ENCODE measurements at places on chromosomes 12 and 14. TPM values are rescaled to one million over a fixed set of nuclear protein-coding genes. Genes with fewer than 3 reads are reported as not detected.

Gene CACNB3
- 1.3 TPM for polyA plus RNA-seq

DNA sequence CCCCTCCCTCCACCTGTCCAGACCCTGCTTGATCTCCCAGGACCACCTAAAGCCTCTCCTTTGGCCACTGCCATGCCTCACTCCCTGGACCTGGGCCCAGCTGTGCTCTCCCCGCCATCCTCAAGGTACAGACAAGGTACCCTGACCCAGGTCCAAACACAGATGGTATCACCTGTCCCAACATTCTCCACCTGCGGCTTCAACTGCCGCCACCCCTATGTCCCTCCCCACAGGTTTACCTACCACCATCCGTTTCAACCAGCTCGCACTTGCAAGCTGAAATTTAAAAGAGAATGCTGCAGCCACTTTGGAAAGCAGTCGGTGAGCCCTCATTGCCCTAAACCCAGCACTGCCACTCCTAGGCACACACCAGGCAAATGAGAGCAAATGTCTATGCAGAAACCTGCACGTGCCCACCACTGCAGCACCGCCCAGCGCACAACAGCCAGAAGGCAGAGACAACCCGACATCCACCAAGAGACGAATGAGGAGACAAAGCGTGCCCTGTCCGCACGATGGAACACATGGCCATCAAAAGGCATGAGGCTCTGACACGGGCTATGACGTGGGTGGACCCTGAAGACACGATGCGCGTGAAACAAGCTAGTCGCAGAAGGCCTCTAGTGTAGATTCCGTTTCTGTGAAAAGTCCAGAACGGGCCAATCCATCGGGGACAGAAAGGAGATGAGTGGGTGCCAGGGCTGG, 71.0 kb downstream of the RFLNA start:
- no peak for DNase-seq

DNA sequence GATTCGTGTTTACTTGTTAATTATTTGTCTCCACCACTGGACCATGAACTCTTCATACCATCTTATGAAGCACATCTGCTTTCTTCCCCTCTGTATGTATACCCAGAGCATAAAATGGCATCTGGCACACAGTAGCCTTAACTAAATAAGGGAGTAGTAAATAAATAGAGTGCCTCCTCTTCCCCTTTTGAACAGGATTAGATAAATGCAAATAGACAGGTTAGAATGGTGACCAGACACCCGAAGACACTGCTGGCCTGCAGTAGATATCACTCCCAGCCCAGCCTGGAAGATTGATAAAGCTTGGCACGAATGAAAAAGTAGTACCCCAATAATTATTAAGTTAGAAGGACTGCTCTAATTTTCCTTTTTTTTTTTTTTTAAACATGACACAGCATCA, 6.9 kb downstream of the GALNT4 start:
- DNase-seq: no peak

GRCh38 chr12:105253866-105254513, 18.0 kb upstream of the APPL2 start:
- no peak for DNase-seq

- DNase-seq: peak; percentile 14
Observed at GRCh38 chr12:57519796-57520052, 590 bp downstream of the DDIT3 start.

Gene NOVA1
- polyA plus RNA-seq: not detected

- no peak for DNase-seq
Observed at GRCh38 chr14:84087986-84088531, 1441.9 kb upstream of the FLRT2 start.

- DNase-seq: no peak
Observed at GRCh38 chr14:29601616-29602015, 326.0 kb downstream of the PRKD1 start.

GRCh38 chr14:77760381-77761204, at the start of gene SNW1:
TSS of gene SNW1 (minus strand) at chr14:77761156. CDS start at chr14:77761127, 29 bp downstream.
- peak; percentile 87 for DNase-seq

Gene RGS6
- polyA plus RNA-seq: 0.21 TPM

- DNase-seq: peak; percentile 63
Observed at GRCh38 chr14:32201816-32202490, at the start of gene RNU6-7. TSS of gene RNU6-7 (plus strand) at chr14:32202045.

DNA sequence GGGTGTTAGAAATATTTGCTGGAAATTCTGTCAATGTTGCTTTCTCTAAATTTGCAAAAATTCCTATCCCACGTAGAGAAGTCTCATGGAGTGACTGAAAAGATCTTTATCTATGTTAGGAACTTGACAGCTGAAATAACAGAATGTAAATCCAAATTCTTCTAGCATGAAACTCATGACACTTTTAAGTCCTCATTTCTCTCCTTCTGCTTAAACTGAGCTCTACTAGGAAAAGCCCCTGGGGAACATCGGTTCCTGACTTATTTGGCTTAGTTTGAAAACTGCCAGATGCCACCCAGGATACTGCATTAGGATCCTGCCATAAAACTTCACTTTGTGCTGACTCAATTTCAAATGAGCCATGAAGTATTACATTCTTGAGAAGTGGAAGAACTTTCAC, 426.0 kb downstream of the GALC start:
- no peak for DNase-seq

DNA sequence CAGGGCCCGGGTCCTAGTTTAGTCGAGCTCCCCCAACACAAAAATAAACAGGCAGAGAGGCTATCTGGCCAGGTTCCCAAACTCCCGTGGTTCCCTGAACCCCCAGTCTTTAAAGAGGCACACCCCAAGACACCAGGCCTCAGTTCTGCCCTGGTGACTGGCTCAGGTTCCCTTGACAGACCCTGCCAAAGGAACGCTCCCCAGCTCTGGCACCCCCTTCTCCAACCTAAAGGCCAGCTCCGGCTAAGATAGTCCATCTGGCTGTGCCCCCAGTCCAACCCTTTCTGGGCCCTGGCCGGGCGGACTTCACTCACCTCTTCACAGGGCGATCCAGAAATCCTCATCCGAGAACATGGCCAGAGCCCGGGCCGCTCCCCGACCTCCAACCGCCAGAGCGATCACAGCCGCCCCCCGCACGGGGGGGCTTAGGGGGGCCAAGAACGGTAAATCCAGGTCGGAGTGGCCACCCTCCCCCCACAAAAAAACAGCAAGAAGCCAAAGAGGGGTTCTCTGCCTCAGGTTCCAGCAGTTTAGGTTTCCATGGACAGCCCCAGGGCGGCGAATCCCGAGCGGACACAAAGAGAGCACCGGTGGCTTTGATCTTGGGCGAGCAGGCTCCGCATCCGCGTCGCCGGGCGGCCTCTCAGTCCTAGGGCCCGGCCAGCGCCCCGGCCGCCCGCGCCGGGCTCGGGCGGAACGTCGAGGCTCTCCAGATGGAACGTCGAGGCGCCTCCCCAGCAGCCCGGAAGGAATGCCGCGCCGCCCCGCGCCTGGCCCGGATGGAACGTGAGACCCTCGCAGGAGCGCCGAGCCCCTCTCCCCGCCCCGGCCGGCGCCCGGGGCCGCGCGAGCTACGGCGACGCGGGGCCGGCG, 1.1 kb downstream of the KMT2D start:
- no peak for DNase-seq

Gene SMCO2
- polyA plus RNA-seq: not detected

Gene FLVCR2
- polyA plus RNA-seq: 7.7 TPM

Gene CEP170B
- not detected for polyA plus RNA-seq

DNA sequence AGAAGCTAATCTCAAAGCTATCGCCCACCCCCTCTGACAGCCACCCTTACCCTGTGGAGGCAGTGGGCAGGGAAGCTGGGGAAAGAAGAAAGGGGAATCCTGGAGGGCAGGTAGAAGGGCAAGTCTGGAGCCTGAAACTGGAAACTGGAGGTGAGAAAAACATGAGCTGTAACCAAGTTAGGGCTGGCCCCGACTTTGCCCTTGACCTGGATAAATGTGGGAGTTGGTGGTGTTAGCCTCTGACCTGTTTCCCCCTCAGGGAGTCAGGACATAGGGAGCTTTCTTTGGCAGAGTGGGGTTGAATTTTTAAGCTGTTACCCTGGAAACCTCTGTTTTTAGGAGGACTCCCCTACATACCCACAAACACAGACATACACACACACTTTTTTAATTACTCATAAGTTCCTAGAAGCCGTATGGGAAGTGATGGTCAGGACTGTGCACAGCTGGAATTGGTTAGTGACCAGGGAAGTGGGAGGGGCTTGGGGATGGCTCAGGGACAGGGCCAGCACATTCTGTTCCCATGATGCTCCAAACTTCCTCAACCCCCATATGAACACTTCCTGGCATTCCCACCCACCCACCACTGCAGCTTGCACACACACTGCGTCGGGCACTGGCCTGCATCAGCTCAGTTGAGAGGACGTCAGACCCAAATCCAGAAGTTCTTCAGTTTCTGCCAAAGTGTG, 5.0 kb upstream of the MMP19 start:
- no peak for DNase-seq

GRCh38 chr14:23365732-23366425, 907 bp upstream of the EFS start:
- no peak for DNase-seq

DNA sequence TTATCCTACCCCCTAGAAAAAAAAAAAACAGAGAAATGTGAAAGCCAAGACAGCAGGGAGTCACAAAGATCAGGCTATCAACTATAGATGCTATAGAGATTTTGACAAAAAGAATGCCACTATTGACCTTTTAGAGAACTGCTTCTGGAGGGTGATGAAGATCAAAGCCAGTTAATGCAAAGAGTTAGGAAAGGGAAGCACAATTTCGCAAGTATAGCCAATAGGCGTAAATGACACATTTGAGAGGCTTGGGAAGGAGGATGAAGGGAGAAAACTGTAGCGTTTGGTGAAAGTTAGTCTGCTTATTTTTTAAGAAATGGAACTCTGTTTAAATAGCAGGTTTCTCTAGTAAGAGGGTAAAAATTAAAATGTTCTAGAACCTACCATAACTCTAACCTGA, 190.7 kb downstream of the DUSP6 start:
- no peak for DNase-seq

Gene EIF2S3B
- 0.20 TPM for polyA plus RNA-seq

Gene SHMT2
- polyA plus RNA-seq: 237 TPM

GRCh38 chr12:42090899-42091298, 53.8 kb downstream of the GXYLT1 start:
- no peak for DNase-seq

Gene GAS2L3
- polyA plus RNA-seq: not detected

- no peak for DNase-seq
Observed at GRCh38 chr14:94016446-94016976, 9.6 kb upstream of the OTUB2 start.

DNA sequence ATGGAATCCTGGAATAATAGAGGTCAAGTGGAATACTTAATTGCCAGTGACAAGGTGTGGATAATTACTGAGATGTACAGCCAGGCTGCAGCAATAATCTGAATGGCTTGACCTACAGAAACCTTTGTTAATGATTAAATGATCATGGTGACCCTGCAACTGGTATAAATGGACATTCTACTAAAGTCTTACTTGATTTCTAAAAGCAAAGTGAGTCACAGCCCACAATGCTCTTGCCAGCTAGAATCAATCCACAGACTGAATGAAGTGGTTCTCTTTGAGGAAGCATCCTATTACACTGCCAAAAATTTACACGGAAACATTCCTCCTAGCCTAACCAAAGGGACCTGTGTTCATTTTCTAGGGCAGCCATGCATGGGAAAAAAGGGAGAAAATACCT, 518.5 kb downstream of the SOX5 start:
- DNase-seq: no peak

GRCh38 chr14:47785058-47785457, 109.7 kb upstream of the MDGA2 start:
- DNase-seq: no peak

Gene ELK3
- polyA plus RNA-seq: 39.3 TPM

Gene JAG2
- polyA plus RNA-seq: not detected

GRCh38 chr12:104025771-104026170, 24.2 kb downstream of the GLT8D2 start:
- no peak for DNase-seq

Gene DDIT3
- 19.6 TPM for polyA plus RNA-seq

DNA sequence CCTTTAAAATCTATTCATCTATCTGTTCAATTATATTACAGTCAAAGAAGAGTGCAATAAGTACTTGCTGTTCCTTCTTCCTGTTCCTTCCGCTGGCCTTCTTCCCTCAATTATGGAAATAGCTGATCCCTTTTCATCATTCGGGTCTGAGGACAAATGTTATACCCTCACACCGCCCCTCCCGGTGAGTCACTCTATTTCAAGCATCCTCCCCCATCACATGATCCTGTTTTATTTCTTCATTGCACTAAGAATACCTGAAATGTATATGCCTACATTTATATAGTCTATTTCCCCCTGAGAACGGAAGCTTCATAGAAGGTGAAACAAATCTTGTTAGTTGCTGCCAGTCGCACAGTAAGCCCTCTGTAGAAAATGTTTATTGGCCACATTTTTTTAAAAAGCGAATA, 2.5 kb downstream of the SLC38A1 start:
- DNase-seq: peak; percentile 48

Gene SCN8A
- polyA plus RNA-seq: 0.61 TPM

Gene CLEC14A
- not detected for polyA plus RNA-seq

Gene BTG1
- polyA plus RNA-seq: 885 TPM

- DNase-seq: no peak
Observed at GRCh38 chr14:21203470-21204166, 47.8 kb upstream of the OR5AU1 start.

Gene MMAB
- 22.2 TPM for polyA plus RNA-seq

DNA sequence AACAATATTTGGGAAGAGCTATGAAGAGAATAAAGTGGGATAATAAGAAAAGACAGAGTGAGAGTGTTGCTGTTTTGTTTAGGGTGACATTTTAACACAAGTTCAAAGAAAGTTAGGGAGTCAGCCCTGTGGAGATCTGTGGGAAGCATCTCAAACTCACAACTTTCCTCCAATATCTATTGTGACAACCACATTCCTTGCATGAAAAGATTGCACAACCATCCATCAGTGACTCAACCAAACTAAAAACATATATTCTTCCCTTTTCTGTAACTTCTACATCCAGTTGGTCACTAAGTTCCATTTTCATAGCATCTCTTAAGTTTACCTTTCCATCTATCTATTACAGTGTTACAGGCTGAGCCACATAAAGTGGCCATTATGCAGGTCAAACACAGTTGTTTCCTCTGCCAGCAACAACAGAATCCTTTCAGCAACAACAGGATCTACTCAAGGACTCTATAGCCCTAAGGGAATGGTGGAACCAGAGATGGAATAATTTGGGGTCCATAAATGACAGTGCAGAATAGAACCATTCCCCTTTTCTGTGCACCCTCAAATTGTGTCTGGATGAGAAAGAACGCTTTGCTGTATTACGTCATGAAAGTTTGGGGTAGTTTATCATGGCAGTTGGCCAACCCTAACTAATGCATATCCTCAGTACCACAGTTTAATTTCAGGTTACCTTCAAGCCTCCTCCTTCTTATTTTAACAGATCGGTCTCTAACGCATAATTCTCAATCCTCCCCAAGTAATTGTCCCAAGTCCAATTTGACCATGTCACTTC, 118.8 kb downstream of the ST8SIA1 start:
- DNase-seq: no peak

DNA sequence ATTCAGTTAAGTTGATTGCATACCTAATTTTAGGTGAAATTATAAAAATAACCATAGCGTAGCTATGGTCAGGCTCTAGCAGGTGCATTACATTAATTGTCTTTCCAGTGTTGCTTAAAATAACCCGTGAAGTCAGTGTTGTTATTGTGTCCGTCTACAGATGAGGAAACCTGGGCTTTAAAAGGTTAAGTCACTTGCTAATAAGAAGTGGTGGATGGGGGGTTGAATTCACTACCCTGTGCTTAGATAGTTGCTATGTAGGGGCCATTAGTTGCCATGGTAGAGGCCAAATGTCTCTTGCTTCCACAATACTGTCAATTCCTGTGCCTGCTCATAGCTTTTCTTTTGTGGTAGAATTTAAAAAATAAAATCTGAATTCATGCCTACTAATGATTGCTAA, 174.8 kb downstream of the PELI2 start:
- no peak for DNase-seq

GRCh38 chr12:109188108-109188712, 71.8 kb downstream of the ACACB start:
- no peak for DNase-seq
